ENCODE measurements at places on chromosomes 1 and 21. TPM values are rescaled to one million over a fixed set of nuclear protein-coding genes. Genes with fewer than 3 reads are reported as not detected.

Gene CTSE
- not detected for total RNA-seq

GRCh38 chr1:150221552-150221951 is 14.4 kb downstream of the ANP32E start:
- DNase-seq = no peak

DNA sequence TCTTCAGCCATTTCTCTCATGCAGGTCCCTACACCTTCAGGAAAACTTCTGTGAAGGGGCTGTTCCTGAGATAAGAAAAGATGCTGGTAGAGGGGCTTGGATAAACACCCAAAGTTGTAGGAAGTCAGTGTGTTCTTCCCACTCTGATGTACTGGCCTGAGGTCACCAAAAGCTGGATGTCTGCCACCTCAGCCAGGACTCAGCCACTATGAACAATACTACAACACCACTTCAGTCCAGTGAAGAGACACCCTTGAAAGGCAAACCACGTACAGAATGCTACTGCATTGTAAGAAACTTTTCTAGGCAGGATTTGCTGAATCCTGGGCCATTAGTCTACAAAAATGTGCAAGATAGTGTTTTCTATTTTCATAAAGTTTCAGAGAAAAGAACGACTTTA is 2.4 kb downstream of the PTPN14 start:
- DNase-seq = no peak

GRCh38 chr1:197200272-197200899 is 53.9 kb upstream of the ASPM start:
- no peak for DNase-seq

- DNase-seq = peak; percentile 46
Observed at GRCh38 chr1:198678901-198679329, 40.1 kb downstream of the PTPRC start.

DNA sequence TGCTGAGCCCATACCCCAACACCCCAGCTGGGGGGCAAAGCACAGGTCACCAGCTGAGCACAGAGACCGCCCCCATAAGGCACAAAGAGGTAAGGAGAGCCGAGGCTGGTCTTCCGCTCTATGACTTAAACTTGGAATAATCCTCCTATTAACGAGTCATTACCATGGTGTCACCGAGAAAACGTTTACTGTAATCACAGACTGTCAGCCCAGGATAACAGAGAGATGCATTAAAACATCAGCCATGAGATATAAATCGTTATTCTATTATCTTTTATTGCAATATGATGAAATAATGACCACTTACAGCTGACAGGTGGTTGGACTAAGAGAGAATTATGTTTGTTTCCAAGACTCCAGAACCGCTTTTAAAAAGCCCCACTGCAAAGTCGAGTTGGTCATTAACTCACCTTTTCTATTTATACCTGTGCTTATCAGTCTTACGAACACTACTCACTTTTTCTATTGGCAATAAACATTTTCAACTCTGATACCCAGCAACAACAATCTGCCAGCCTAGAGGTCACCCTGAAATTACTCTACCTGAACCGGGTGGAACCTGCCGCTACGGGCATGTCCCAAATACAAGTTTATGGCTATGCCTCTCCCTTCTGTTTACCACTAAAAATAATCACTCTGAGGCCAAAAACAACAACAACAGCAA is 21.5 kb downstream of the NPHP4 start:
- no peak for DNase-seq

DNA sequence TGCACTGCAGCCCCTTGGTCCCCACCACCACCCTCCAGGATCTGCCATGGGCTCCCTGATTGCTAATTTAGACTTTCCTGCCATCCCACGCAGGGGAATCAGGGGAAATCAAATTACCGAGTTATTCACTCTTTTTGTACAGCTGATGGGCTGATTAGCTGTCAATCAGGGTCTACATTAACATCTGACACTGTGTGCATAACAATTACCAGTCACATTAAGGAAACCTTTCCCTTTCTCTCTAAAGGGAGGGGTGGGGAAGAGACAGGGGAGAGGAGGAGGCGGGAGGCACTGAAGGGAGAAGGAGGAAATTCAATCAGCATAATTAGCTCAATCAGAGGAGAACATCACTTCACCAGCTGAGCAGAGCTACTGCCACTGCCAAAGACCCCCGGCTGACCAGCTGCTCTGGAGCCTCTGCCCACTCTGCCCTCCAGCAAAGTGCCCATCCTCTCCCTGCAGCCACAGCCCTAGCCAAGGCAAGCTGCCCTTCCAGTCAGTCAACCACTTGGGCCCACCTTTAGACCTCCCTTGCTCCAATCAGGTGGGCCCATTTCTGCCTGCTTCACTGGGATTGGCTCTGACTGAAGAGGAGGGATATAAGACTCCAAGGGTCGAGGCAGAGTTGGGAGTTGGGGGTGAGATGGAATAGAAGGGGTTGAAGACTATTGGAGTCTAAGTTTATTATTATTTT is 199.3 kb upstream of the ZC3H12A start:
- DNase-seq = no peak

Measured in CD8-positive, alpha-beta memory T cell (primary cell).